ENCODE measurements at places on chromosomes 7 and 10.

GRCh38 chr7:97104719-97105238 is 12.7 kb upstream of the SDHAF3 start:
- peak; percentile 55 for DNase-seq

DNA sequence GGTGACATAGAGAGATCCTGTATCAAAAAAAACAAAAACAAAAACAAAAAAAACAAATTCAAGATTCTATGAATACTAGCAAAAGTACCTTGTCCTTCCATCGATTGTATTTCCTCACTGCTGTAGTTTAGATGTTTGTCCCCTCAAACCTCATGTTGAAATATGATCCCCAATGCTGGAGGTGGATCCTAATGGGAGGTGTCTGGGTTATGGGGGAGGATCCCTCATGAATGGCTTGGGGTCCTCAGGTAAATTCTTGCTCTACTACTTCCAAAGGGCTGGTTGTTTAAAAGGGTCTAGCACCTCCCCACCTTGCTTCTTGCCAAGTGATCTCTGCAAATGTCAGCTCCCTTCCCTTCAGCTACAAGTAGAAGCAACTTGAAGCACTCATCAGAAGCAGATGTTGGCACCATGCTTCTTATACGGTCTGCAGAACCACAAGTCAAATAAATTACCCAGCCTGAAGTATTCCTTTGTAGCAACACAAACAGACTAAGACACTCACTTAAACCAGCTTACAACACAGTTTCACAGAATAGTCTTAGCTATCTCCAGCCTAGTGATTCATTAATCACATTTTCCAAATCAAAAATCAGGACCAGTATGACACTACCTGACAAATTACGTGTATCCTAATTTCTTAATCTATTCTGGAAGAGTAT is 20.7 kb downstream of the ABI1 start:
- DNase-seq: no peak

- peak; percentile 27 for DNase-seq
These were observed 490.6 kb downstream of the CCSER2 start for GRCh38 chr10:84818961-84819360.

- no peak for DNase-seq
These were observed 31.5 kb downstream of the BTAF1 start for GRCh38 chr10:91955114-91955513.

- DNase-seq: no peak
These were observed 259.5 kb downstream of the GRID1 start for GRCh38 chr10:86107131-86107530.

- DNase-seq: no peak
These were observed 249.2 kb downstream of the DYNC1I1 start for GRCh38 chr7:96021568-96021967.

- DNase-seq: no peak
These were observed 37.5 kb downstream of the NT5C2 start for GRCh38 chr10:103155471-103156085.

- DNase-seq: no peak
These were observed 45.1 kb downstream of the ZNF503 start for GRCh38 chr10:75356484-75356883.

- DNase-seq: no peak
These were observed 739.9 kb downstream of the REEP3 start for GRCh38 chr10:64261092-64261491.

DNA sequence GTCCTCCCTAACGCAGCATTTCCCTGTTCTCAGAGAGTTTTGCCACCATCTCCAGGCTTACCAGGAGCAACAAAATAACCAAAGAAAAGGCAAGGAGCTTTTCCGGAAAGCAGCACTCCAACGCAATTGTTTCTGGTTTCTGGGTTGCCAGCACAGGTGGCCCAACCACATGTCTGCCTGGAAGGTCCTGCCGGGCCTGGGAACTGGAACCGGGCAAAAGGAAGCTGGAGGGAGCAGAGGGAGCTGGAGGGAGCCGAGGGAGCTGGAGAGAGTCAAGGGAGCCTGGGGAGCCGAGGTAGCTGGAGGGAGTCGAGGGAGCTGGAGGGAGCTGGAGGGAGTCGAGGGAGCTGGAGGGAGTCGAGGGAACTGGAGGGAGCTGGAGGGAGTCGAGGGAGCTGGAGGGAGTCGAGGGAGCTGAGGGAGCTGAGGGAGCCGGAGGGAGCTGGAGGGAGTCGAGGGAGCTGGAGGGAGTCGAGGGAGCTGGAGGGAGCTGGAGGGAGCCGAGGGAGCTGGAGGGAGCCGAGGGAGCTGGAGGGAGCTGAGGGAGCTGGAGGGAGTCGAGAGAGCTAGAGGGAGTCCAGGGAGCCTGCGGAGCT is 54.6 kb downstream of the STK32C start:
- DNase-seq: no peak

- no peak for DNase-seq
These were observed 7.6 kb downstream of the CALD1 start for GRCh38 chr7:134787064-134787463.

DNA sequence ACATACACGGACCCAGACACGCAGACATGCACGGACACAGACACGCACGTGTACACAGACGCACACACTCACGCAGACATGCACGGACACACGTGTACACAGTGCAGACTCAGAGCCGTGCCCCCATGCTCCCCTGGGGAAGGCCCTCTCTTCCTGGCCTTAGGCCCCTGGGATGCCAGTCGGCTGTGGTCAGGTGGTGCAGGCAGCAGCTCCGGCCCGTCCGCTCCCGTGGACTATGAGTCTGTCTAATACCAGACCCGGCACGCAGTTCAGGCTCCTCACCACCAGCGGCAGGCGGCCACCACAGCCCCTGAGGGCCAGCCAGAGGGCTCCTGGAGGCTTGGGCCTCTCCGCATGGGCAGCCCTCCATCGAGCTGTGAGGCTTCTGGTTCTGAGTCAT is 52.0 kb upstream of the NKX6-2 start:
- DNase-seq: no peak

DNA sequence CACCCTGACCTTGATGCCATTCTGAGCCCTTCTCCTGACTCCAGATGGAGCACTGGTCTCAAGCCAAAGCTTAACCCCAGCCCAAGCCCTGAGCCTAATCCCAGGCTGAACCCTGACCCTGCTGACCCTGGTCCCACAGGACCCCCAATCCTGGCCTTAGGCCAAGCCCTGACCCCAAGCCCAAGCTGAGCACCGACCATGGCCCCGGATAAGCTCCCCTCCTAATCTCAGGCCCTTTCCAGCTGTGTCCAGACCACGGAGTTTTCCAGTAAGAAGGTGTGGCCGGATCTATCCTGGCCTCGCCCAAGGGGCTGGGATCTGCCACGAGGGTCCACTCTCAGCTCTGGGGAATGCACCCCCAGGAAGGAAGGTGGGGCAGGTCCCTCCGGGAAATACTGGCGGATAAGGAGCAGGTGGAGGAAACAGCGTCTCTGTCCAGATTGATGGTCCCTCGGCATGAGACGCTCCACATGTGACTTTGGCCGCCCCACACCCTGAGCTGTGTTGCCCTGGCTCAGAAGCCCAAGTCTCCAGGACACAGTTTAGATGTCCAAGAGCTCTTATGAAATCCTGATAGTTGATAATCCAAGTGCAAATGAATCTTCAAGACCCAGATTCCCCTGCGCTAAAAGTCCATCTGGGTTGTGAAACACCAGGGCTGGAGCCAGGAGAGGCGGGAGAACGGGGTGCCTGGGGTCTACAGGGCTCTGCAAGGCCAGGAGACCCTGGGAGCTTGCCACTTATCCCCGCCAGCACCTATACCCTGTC is 10.4 kb downstream of the ELN start:
- DNase-seq: no peak

- no peak for DNase-seq
These were observed 451.5 kb upstream of the SEMA3D start for GRCh38 chr7:85638394-85638793.

GRCh38 chr7:46126675-46127300 is 205.7 kb upstream of the IGFBP3 start:
- no peak for DNase-seq

DNA sequence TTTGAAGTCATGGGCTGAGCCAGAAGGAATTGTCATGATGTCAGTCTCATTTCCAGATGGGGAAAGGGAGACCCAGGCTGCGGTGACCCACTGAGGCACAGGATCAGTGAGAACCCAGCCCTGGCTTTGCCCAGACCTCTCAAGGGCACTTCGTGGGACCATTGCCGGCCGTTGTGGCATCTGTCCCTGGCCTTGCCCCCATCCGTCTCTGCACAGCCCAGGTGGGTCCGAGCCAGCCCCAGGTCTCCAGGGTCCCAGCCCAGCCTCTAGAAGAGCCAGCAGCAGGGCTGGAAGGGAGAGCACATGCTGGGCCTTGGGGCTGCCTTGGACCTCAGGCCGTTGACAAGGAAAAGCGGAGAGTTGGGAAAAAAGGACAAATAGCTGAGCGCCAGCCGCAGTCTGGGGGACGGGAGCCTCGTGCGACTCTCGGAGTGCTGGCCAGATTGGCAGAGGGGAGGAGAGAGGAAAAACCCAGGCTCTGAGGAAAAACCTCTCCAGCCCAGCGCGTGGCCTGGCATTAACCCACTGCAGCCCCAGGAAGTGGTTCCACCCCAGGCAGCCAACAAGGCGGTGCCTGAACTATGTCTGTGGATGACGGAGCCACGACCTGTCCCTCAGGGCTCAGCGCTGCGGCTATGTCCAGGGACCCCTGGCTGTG is 30.2 kb downstream of the GRIFIN start:
- DNase-seq: no peak

DNA sequence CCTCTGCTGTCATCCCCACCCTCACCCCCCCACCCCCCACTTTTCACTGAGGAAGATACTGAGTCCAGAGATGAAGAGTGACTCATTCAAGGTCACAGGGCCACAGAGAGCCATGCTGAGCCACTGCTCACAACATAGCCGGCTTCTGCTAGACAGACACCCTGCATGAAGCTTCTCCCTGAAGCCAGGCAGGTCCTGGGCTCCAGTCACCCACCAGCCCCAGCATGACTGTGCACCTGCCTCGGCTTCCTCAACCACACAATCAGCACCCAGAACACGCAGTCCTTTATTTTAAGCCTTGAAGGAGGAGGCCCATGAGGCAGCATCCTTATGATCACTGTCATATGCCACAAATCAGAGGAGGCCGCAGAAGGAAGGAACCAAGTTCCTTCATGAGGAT is 19.2 kb upstream of the PRKAG2 start:
- no peak for DNase-seq

DNA sequence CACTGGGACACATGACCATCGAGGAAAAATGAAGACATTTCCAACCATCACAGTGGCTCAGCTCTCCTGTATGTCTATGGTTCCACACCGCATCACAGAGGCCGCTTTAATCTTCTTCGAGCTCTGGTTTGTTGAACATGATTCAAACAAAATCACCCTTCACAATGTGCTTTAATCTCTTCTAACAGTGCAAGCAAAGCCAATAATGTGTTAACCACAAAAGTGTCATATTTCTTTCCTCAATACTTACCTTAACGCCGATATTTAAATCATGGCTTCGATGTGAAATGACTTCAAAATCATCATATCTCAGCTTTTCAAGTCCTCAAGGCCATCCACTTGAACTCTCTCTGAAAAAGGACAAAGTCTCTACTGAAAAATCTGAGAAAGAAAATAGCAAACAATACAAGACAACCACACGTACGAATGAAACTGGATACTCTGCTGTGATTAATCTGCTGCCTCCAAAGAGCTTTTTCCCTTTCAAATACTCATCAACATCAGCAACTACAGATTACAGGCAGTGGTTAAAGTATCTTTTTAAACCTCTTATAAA is 23.0 kb upstream of the SVIL start:
- no peak for DNase-seq

- no peak for DNase-seq
These were observed 15.8 kb downstream of the ZNF25 start for GRCh38 chr10:37960591-37961137.

- DNase-seq: no peak
These were observed 103.1 kb downstream of the SLC16A9 start for GRCh38 chr10:59606551-59606961.

DNA sequence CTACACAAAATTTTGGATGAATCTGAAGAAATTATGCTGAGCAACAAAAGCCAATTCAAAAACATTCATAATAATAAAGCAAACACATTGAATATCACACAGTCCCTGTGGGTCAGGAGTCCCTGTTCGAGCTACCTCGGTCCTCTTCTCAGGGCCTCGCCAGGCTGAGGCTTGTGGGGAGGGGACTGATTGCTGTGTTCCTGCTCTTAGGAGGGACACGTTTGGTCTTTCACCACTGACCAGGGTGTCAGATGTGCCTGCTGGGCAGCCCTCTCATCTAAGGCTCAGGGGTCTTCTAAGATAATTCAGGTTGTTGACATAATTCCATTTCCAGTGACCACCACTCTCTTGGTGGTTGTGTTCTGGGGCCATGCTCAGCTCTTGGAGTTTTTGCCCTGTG is 233.8 kb upstream of the PPP2R2D start:
- DNase-seq: no peak

DNA sequence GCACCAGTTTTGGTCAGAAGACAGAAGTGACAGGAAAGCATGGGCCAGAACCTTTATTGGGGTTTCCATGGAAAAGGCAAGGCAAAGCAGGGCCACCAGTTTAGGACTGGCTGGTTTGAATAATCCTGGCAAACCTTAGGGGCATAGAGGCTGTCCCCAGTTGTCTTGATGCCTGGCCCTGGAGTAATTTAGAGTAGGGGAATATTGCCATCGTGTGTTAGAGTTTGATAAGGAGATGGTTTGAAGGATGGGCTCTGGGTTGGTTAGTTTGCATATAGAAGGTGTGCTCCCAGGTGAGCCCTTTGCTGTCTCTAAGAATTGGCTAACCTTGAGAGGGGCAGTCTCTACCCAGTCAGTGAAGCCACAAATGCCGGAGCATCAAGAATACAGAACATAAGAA is 79.6 kb downstream of the ZNF777 start:
- no peak for DNase-seq

DNA sequence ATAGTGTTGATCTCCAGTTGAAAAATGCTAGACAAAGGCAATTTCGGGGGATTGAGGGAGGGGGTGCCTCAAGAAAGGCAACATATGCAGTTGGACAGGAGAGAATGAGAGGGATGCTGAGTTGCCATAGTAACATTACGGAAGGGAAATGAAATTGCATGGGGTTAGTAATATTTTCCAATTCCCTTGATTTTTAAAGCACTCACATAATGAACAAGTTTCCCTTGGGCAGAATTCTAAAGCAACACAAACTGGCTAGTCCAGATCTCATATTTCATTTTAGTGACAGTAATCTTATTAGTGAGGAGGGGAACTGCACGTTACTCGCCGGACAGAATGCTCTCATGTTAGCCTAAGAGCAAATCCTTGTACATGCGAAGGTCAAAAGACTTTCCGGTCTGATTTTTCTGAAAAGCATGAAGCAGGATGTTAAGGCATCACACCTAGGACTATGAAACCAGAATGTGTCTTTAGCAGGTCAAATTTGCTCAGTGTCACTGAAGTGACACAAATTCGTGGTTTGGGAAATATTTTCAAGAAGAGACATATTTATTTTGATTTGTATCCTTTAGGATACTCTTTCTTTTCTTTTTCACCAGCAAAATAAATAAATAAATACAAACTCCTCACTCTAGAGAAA is 165.5 kb downstream of the ANK3 start:
- DNase-seq: no peak

- DNase-seq: no peak
These were observed 159.3 kb upstream of the CNTNAP2 start for GRCh38 chr7:145957160-145957890.

DNA sequence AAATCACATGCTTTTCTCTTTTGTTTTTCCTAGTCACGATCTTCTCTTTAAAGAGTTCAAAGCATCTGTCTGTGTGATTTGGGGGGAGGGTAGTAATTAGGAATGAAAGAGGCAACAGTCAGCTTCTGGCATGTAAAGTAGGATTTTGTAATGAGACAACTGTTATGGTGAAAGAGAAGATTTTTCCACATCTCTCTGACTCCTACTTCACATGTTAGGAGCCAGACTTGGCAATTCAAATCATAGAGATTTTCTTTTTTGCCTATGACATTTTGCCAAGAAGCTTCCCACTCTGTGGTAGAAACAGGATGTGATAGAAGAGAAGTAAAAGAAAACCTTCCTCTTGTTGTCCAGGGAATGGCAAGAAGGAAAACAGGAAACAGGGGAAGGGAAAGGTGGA is 38.3 kb upstream of the KLHL7 start:
- no peak for DNase-seq
